ENCODE measurements at places on chromosomes 12 and 14.

GRCh38 chr14:66498311-66498710 lies 9.6 kb upstream of the GPHN start:
- H3K4me1 ChIP-seq = no peaks in the 10 kb centered on the region
- no peak overlapping the region for H3K27ac ChIP-seq
- H3K4me3 ChIP-seq = no peak overlapping the region

- peak overlapping the region; percentile 91 for H3K27ac ChIP-seq
- DNase-seq = peak; percentile 74
- no peaks in the 10 kb centered on the region for H3K27me3 ChIP-seq
- no peak overlapping the region for H3K4me3 ChIP-seq
- H3K36me3 ChIP-seq = no peaks in the 10 kb centered on the region
Measured at GRCh38 chr14:75238756-75239455, 39.7 kb upstream of the FOS start.

GRCh38 chr14:68291820-68292219 lies 472.2 kb downstream of the RAD51B start:
- H3K36me3 ChIP-seq = no peaks in the 10 kb centered on the region
- no peaks in the 10 kb centered on the region for H3K27me3 ChIP-seq
- H3K4me1 ChIP-seq = no peaks in the 10 kb centered on the region
- H3K4me3 ChIP-seq = no peak overlapping the region

DNA sequence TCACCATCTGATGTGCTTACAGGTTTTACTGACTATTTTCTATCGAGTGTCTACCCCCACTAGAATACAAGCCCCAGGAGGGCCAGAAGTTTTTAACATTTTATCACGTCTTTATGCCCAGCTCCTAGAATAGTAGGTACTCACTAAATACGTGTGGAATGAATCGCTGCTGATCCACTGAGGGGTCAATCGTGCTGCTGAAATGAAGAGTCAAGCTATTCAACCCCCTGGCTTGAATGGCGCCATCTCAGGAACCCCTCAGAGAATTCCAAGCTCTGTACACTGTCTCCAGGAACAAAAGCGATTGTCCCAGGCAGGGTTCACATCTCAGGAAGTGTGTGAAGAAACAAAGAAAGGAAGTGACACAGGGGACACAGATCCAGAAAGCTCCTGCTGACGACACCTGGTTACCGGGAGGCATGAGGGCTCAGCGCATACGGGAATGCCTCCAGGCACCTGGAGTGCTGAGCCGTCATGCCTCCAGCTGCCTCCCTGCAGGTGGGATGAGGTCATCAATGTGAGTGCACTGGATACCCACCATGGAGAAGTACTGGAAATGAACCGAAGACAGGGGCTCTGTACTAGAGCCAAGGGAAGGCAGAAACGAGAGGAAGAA lies 45.6 kb downstream of the PITPNM2 start:
- H3K36me3 ChIP-seq = no peaks in the 10 kb centered on the region
- H3K4me3 ChIP-seq = no peak overlapping the region
- H3K27ac ChIP-seq = no peak overlapping the region

- H3K27me3 ChIP-seq = no peaks in the 10 kb centered on the region
- DNase-seq = no peak
- peaks cover 9% of the 10 kb centered on the region for H3K4me1 ChIP-seq
- H3K27ac ChIP-seq = no peak overlapping the region
- H3K4me3 ChIP-seq = no peak overlapping the region
Measured at GRCh38 chr14:30974628-30975027, 50.8 kb upstream of the AP4S1 start.

DNA sequence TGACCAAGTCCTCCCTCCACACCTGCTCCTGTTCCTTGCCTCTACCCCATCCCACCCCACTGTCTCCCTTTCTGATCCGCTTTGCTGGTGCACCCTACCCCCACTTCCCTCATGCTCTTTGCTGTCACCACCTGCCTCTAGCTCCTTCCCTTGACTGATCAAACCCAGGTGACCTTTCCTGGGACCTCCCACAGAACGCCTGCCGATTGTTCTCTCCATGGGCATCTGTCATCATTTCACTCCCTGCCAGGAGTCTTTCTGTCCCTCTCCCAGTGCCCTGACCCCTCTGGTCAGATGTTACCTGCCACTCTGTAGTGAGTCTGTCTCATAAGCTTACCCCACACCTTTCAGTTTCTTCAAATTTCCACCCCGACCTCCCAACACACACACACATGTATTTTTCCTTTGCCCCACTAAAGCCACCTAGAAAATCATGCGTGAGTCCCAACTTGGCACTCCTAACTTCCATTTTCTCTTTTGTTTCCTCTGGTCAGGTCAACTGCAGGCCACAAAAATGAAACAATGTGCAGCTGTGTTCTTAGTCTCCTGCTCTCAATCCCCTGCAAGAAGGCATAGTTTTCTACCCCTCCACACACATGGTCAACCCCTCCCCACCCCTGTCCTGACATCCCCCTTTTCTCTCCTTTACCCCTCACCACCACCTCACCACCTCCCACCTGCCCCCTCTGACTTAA lies 229.8 kb downstream of the DPF3 start:
- no peak overlapping the region for H3K4me3 ChIP-seq
- H3K4me1 ChIP-seq = no peaks in the 10 kb centered on the region
- H3K27ac ChIP-seq = no peak overlapping the region
- no peaks in the 10 kb centered on the region for H3K36me3 ChIP-seq

DNA sequence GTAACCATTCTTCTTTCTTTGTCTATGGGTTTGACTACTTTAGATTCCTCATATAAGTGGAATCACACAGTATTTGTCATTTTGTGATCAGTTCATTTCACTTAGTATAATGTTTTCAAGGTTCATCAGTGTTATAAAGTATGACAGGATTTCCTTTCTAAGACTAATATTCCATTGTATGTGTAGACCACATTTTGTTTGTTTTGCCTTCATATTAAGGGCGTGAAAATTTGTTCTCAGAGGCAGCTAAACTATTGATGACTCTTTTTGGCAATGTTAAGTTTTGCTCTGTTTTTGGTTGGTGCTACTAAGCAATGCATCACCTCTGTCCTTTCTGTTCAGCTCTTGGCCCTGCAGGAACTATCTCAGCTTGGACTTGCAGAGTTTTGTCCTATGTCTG lies 1.7 kb upstream of the KLRG1 start:
- no peak overlapping the region for H3K4me3 ChIP-seq
- no peaks in the 10 kb centered on the region for H3K27me3 ChIP-seq
- no peak for DNase-seq
- H3K36me3 ChIP-seq = no peaks in the 10 kb centered on the region
- H3K27ac ChIP-seq = no peak overlapping the region

GRCh38 chr12:66166561-66166960 lies 3.2 kb downstream of the TMBIM4 start:
- H3K4me3 ChIP-seq = no peak overlapping the region
- H3K27ac ChIP-seq = no peak overlapping the region
- no peak for DNase-seq
- no peaks in the 10 kb centered on the region for H3K27me3 ChIP-seq
- H3K36me3 ChIP-seq = peaks cover 5% of the 10 kb centered on the region

GRCh38 chr12:65501093-65501621 lies 222.7 kb downstream of the MSRB3 start:
- H3K4me3 ChIP-seq = no peak overlapping the region
- H3K27ac ChIP-seq = no peak overlapping the region
- H3K4me1 ChIP-seq = no peaks in the 10 kb centered on the region
- no peak for DNase-seq

GRCh38 chr14:50319721-50320120 lies 7.6 kb downstream of the DMAC2L start:
- no peak for DNase-seq
- peaks cover 4% of the 10 kb centered on the region for H3K4me1 ChIP-seq
- no peaks in the 10 kb centered on the region for H3K27me3 ChIP-seq
- peak overlapping the region; percentile 84 for H3K27ac ChIP-seq
- H3K36me3 ChIP-seq = peaks cover 1% of the 10 kb centered on the region
- no peak overlapping the region for H3K4me3 ChIP-seq

- peaks cover 54% of the 10 kb centered on the region for H3K36me3 ChIP-seq
- no peak overlapping the region for H3K27ac ChIP-seq
- no peak overlapping the region for H3K4me3 ChIP-seq
- H3K4me1 ChIP-seq = no peaks in the 10 kb centered on the region
Measured at GRCh38 chr14:102937331-102938175, 15.1 kb downstream of the AMN start.

DNA sequence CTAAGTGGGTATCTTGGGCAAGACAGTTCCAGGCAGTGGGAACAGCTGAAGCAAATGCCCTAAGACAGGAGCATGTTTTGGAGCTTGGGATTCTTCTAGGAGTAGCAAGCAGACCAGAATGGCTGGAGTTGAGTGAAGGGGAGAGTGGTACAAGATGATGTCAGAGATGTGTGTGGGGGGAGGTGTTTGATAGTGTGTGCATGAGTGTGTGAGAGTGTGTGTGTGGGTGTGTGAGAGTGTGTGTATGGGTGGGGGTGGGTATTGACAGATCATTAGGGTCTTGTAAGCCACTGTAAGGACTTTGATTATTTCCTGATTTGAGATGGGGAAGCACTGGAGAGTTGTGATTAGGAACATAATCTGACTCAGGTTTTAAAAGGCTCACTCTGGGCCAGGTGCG lies 78.4 kb downstream of the TTC8 start:
- no peaks in the 10 kb centered on the region for H3K27me3 ChIP-seq
- H3K4me1 ChIP-seq = no peaks in the 10 kb centered on the region
- no peak for DNase-seq
- no peak overlapping the region for H3K4me3 ChIP-seq
- H3K36me3 ChIP-seq = no peaks in the 10 kb centered on the region

- H3K36me3 ChIP-seq = peaks cover 8% of the 10 kb centered on the region
- no peak overlapping the region for H3K27ac ChIP-seq
- no peak for DNase-seq
- H3K4me1 ChIP-seq = peaks cover 6% of the 10 kb centered on the region
- no peak overlapping the region for H3K4me3 ChIP-seq
Measured at GRCh38 chr14:52020866-52021717, 31.7 kb downstream of the RTRAF start.

- H3K27me3 ChIP-seq = no peaks in the 10 kb centered on the region
- H3K27ac ChIP-seq = no peak overlapping the region
- H3K4me3 ChIP-seq = no peak overlapping the region
- no peaks in the 10 kb centered on the region for H3K4me1 ChIP-seq
Measured at GRCh38 chr14:39203659-39204606, 28.9 kb downstream of the PNN start.

GRCh38 chr14:99604766-99605298 lies 825 bp upstream of the CCDC85C start:
- DNase-seq = no peak
- peaks cover 8% of the 10 kb centered on the region for H3K4me1 ChIP-seq
- peak overlapping the region; percentile 78 for H3K4me3 ChIP-seq
- H3K27me3 ChIP-seq = no peaks in the 10 kb centered on the region

DNA sequence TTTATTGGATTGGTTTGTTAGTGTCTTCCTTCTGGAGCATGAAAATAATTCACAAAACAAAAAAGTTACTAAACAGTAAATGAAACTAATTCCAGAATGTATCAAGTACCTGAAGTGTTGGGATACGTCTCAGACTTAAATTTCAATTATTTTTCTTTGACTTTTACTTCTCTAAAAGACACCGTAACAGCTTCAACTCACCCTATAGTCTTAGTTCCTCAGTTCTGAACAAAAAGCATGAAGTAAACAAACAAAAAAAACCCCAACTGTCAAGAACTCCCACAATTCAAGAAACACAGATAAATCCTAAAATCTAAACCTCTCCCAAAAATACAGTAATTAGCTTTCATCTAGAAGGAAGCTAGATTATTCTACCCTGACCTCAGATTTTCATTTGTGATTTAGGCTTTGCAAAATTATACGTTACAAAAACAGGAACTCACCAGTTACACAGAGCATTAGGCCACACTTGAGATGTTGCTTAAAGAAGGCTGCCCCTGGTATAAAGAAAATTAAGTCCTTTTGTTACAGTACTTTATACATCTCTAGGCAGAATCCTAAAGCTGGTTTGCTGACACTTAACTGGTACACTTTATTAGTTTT lies 10.2 kb downstream of the HEATR5A start:
- no peaks in the 10 kb centered on the region for H3K27me3 ChIP-seq
- DNase-seq = no peak
- no peaks in the 10 kb centered on the region for H3K36me3 ChIP-seq
- no peak overlapping the region for H3K4me3 ChIP-seq
- H3K4me1 ChIP-seq = peaks cover 11% of the 10 kb centered on the region

DNA sequence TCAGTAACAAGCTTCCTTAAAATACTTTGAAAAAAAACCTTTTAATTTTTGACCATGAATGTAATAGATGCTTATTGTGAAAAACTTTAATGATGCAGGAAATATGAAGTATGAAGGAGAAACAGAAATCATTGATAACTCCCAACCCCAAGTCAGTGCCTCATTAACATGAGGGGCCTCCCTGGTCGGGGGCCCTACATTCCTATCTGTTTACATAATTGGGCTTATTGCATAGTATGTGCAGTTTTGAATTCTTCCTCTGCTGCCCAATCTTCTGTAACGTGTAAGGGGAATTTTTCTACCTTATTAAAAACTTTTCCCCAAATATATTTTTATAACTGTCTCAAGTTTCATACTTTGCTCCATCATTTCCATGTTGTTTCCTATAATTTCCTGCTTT lies 63.0 kb downstream of the SLC25A47 start:
- no peak overlapping the region for H3K27ac ChIP-seq
- no peak overlapping the region for H3K4me3 ChIP-seq
- H3K4me1 ChIP-seq = no peaks in the 10 kb centered on the region
- no peak for DNase-seq

DNA sequence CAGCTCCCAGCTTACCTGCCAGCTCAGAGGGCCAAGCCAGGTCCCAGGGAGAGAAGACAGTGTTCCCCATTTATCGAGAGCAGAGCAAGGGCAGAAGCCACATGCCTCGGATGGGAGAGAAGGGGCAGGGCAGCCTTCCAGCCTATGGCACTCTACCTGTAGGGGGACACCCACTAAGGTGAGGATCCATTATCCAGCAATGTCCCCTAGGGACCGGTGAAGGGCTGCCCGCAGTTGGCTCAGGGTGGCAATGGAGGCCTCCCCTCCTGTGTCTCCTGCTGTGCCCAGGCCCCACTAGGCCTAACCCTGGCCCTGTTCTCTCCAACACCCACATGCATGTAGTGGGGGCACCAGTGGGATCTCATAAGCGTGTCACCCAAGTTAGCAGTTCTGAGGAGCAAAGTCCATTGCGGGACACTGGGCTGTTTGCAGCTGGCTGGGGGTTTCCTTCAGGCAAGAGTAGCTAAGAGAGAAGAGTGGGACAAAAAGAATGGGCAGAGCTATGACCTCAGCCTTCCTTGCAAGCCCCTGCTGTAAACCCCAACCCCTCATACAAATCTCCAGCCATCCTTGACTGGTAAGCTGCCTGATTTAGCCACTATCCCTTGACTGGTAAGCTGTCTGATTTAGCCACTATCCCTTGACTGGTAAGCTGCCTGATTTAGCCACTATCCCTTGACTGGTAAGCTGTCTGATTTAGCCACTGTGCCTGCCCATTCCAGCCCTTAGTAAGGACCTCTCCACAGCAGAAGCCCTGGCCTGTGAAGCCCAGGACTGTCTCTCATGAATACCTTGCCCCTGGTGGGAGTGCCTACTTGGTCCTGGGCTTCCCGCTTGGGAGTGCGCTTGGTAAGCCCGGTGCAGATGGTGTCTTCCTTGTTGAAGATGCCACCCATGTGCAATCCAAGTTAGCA lies 5.2 kb upstream of the ASB2 start:
- H3K4me1 ChIP-seq = peaks cover 48% of the 10 kb centered on the region
- DNase-seq = no peak
- no peak overlapping the region for H3K4me3 ChIP-seq
- peak overlapping the region; percentile 95 for H3K27ac ChIP-seq
